ENCODE measurements at places on chromosomes 13 and 19.

GRCh38 chr19:1917146-1917545 lies 11.9 kb downstream of the ADAT3 start:
- no peak for DNase-seq

- no peak for DNase-seq
Observed at GRCh38 chr19:4369888-4370260, 26.5 kb downstream of the MPND start.

DNA sequence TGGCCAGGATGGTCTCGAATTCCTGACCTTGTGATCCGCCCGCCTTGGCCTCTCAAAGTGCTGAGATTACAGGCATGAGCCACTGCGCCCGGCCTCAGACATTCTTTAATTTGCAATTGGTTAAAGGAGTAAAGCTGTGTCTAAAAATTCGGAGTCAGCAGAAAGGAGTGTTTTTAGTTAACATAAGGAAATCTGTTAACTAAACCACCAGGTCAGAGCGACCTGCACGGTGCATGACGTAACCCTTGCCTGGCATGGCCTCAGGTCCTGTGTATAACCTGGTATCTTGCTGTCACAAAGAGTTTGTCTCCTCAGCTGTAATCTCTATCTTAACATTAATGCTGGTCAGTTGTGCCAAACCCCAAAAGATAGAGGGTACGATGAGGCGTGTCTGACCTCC lies 9.5 kb upstream of the KLK12 start:
- DNase-seq, result no peak

- peak; percentile 57 for DNase-seq
Observed at GRCh38 chr19:9140159-9140874, at the start of gene ZNF317. Gene ZNF317 (plus strand): TSS chr19:9140397. CDS start chr19:9156017, 15,620 bp downstream.

DNA sequence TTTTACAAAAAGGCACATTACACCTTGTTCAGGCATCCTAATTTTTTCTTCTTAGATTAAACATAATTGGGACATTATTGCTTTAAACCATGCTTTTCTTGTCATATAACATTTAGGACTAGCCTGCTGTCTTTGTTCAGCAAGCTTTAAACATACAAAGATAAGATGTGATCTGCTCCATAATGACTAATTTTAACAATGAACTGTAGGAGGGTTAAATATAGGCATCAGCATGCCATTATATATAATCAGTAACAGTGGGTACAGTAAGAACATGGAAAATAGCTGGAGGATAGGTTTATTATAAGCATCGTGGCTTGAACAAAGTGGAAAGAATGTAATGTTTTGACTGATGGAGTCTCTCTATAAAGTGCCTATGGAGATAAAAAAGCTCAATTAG lies 661.7 kb downstream of the SLITRK6 start:
- DNase-seq, result no peak

GRCh38 chr19:2345794-2346663 lies 14.0 kb upstream of the TMPRSS9 start:
- no peak for DNase-seq

DNA sequence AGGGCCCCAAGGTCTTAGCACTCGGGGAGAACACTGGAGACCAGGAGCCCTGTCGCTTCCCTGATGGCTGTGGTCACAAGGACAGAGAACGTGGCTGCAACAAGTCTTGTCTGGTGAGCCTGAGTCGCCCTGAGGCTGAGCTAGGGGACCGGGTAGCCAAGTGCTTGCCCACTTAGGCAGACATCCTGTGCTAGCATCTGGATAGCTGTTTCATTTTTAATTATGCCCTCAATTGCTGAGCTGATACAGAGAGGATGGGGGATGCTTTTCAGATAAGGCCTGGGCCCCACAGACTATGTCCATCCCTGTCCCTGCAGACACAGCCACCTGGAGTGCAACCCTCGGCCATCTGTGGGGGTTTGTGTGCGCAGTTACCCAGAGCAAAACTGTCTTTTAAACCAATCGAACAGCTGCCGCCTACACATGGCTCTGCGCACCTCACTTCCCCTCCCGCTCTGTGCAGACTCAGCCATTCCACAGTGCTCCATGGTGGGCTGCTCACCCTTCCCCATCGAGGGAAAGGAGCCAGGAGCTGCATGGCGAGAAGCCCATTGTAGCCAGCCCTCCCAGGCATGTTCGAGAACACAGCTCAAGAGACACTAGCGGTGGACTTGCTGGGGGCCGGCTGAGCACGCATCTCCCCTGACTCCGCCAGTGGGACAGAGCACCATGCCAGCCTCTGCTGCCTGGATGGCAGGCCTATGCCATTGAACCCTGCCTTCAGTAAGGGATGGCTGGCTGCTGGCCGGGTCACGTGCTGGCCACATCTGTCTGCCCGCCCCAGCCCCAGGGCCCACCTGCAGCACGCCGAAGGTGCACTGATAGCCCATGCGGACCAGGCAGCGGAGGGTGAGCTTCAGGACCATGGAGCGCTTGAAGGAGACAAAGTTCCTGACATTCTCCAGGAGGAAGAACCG lies 19.4 kb upstream of the EIF3G start:
- no peak for DNase-seq

- no peak for DNase-seq
Observed at GRCh38 chr13:43285933-43286597, 262.7 kb downstream of the DNAJC15 start.

DNA sequence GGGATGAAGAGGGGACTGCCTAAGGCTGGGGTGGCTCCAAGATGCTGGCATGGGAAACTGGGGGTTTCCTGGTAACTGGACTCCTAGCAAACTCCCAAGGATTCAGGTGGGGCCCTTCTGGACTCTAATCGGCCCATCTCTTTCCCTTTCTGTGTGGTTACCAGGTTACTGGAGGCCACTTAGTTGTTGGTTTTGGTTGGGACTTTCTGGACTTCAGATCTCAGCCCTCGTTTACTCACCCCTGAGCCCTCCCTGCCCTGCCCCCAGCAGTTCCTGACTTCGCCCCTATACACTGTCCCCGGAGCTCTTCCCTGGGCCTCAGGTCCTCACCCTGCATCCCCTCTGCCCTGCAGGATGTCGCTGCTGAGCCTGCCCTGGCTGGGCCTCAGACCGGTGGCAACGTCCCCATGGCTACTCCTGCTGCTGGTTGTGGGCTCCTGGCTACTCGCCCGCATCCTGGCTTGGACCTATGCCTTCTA lies 328 bp downstream of the CYP4F12 start:
- no peak for DNase-seq

- no peak for DNase-seq
Observed at GRCh38 chr19:33226550-33227241, 1.0 kb upstream of the SLC7A10 start.

- no peak for DNase-seq
Observed at GRCh38 chr19:2807379-2808128, 12.1 kb upstream of the ZNF554 start.

DNA sequence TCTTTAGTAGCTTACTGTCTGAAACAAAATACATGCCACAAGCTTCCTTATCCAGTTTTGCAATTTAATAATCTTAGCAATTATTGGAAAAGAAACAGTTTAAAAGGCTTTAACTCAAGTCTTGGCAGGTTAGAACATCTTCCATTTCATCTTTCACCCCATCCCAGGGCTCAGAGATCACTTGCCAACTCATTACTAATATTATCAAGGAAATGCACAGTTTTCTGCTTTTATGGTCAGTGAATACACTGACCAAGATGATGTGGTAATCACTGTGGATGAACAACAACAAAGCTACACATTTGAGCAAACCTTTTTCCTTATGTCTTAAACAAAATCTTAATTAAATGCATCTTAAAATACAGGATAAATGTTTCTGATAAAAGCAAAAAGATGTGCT lies 48.0 kb upstream of the ITM2B start:
- no peak for DNase-seq

- no peak for DNase-seq
Observed at GRCh38 chr13:49140910-49141611, 79.1 kb upstream of the MLNR start.

DNA sequence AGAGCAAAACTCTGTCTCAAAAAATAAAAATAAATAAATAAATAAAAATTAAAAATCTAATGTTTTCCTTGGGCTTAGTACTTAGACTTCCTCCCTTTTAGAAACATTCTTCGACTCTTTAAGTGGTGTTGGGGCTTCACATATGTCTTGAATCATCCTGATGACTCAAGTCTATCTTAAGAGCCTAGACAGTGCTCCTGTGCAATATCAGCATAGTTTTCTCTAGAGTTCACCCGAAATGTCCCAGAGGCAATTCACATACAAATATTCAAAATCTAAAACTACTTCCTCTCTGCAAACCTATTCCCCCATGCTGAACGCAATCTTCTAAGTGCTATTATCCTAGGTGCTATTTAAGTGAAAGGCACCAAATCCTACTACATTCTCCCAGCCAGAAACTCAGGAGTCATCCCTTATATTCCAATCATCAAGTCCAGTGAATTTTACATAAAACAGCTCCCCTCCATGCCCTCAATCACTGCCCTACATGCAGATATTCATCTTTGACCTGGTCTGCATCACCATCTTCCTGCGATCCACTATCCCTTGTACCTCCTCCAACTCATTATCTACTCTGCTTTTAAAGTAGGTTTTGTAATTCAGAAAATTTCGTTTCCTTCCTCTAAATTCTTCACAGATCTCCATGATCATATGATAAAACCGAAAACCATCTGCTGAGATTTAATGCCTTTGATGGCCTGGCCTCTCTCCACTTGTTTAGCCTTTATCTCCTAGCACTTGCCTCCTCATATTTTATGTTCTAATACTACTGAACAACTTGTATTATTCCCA lies 102.7 kb downstream of the ELF1 start:
- no peak for DNase-seq

GRCh38 chr13:38542601-38543000 lies 144.3 kb upstream of the FREM2 start:
- DNase-seq, result no peak

GRCh38 chr13:101706651-101707050 lies 254.2 kb downstream of the ITGBL1 start:
- peak; percentile 91 for DNase-seq

- DNase-seq, result no peak
Observed at GRCh38 chr13:24328145-24328544, 18.8 kb downstream of the C1QTNF9 start.

DNA sequence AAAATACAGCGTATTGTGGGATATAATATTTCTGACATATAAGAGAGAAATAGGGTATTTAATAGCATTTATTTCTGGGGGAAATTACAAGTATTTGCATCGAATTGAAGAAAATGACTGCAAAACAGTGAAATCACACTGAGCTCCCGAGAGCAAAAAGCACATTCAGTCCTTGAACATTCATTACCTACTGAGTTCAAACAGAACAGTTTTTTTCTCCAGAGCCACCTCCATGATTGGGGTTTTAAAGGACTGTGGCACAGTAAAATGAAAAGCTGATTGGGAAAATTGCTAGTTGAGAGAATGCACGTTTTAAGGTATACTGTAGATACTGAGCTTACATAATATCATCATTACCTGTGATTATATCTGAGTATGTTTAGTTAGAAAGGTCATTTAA lies 58.0 kb upstream of the TRPC4 start:
- DNase-seq, result no peak

GRCh38 chr13:51241720-51242119 lies 19.5 kb downstream of the FAM124A start:
- peak; percentile 46 for DNase-seq

DNA sequence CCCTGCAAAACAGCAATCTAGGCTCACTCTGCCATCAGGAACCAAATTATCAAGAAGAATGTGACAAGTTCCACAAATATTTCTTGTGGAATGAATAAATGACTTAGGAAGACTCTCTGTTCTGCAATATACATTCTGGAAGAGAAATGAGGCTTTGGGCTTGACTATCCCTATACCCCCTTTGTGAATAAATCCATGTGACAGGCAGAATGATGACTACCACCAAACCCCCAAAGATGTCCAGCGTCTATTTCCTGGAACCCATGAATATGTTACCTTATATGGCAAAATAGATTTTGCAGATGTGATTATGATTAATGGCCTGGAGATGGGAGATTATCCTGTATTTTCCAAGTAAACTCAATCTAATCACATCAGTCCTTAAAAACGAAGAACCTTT lies 139.3 kb downstream of the ENOX1 start:
- DNase-seq, result no peak

- no peak for DNase-seq
Observed at GRCh38 chr19:6270076-6270745, 9.6 kb downstream of the MLLT1 start.

DNA sequence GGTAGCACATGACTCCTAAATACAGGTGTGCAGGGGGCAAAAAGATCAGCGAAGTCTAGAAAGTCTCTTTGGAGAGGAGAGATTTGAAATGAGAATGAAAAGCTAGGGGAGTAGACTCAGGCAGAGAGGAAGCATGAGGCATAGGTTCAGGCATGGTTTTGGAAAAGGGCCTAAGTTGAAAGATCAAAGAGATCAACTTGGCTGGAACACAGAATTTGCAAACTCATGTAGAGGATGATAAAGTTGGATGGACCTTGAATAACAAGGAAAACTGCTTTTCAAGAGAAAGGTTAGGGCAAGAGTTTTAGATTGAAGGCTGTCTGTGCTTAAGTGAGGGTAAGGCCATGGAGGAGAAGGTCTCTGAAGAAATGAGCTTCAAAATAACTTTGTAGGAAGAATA lies 47.4 kb upstream of the UBAC2 start:
- no peak for DNase-seq

GRCh38 chr19:42161616-42162263 lies 29.5 kb upstream of the POU2F2 start:
- no peak for DNase-seq
